ENCODE measurements at places on chromosomes 2 and 18. TPM values are rescaled to one million over a fixed set of nuclear protein-coding genes. Genes with fewer than 3 reads are reported as not detected.

PCARE gene
- total RNA-seq: not detected

ORMDL1 gene
- total RNA-seq: 47.4 TPM

SATB2 gene
- 3.4 TPM for total RNA-seq

BOLL gene
- not detected for total RNA-seq

ANKRD53 gene
- total RNA-seq: 0.11 TPM

CNTNAP5 gene
- not detected for total RNA-seq

MAP2 gene
- total RNA-seq: 0.82 TPM

C2orf80 gene
- not detected for total RNA-seq

SDC1 gene
- total RNA-seq: 169 TPM

SIX3 gene
- 0.58 TPM for total RNA-seq

DNAH6 gene
- 0.14 TPM for total RNA-seq

NETO1 gene
- not detected for total RNA-seq

STK11IP gene
- total RNA-seq: 19.9 TPM

OR6B3 gene
- total RNA-seq: not detected

TBR1 gene
- 0.05 TPM for total RNA-seq

GPR75 gene
- 1.8 TPM for total RNA-seq
